AG04449 (cell line): ENCODE measurements at places on chromosomes 11 and 22.

DNA sequence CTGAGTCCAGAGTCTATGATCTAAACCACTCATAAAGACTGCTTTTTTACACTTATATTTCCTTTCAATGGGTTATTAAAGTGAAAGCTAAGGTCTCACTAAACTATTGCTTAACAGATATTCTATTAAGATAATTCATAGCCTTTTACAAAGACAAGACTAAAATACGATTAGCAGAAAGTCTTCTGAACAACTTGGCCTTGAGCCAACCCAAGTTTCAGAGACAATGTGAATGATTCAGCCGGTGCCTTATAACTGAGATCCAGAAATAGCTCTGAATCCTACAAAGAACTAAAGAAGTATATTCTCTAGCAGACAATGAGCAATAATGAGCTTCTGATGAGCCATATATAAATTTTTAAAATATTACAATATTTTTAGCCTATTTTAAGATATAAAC is 41.5 kb upstream of the CARD18 start:
- no peak for DNase-seq

DNA sequence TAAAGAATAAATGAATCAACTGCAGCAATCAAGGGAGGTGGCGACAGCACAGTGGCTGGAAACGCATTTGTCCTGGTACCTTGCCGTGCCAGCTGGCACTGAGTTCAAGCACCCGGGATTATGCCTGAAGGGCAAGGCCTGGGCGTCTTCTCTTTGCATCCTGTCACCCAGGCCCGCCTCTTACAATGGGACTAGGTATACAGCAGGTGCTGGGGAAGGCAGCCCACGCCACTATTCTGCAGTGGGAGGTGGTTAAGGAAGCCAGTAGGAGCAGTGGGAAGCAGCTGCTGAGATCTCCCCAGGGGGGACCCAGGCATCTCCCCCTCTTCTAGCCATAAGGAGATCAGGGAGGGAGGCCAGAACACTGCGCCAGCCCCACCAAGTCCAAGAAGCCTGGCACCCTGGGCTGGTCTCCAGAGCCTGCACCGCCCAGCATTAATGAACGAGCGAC is 15.3 kb upstream of the BAIAP2L2 start:
- no peak for DNase-seq

DNA sequence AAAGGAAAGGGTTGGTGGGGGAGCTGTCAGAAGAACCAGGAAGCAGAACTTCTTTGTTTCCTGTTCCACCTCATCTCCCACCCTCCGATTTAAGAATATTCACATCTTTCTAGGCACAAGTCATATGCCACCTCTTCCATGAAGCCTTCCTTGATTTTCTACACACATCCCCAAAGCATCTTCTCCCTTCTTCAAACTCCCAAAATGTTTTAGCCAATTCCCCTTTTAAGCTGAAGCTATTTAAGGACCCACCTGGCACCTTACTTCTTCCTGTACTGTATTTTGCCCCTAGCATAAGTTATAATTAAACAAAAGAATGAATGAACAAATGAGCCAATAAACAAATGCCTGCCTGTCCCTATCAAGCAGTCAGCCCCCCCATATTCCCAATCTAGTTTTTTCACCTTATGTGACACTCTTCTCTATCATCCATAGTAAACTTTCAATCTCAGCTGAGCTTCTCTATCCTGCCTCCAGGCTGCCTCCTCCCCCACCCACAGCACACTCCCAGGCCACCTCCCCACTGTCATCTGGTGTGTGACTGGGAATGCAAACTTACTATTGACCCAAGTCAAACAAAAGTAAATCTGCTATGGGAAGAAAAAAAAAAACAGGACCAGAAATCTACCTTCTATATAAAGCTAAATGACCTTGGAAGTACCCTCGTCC is 3.9 kb downstream of the TNKS1BP1 start:
- DNase-seq = no peak

DNA sequence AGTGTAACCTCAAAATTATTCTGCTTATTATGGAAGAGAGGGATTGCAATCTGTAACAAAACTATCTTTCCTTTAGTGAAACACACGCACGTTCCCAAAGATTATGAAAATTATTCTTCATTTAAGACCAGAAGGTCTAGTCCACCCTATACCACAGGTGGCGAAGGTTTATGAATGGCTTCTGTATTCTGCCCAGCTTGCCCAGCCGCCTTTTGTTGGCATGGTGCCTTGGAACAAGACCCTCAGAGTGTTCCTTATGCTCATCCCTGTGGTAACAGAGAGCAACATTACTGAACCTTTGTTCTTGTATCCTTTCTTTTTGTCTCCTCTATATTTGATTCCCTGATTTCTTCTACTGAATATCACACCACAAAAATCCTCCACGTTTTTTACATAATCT is 116.4 kb downstream of the FAR1 start:
- no peak for DNase-seq

- DNase-seq = no peak
Measured at GRCh38 chr11:26048271-26048670, 283.7 kb upstream of the ANO3 start.

DNA sequence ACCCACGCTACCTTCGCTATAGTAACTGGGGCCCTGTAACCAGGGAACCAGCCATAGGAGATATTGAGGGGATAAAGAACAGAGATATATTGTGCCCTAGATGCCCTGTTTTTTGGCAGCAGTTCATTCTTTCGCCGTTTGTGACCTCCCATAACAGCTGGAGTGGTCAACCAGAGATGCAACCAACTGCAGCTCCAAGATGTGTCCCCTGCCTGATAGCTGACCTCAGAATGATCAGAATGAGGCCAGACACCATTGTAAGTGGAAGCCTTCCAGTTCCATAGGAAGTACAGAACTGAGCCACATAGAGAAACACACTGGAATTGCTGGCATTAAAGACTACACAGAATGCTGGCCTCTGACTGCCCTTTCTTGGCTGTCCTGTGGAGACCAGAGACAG is 39.2 kb downstream of the P4HA3 start:
- DNase-seq = no peak

DNA sequence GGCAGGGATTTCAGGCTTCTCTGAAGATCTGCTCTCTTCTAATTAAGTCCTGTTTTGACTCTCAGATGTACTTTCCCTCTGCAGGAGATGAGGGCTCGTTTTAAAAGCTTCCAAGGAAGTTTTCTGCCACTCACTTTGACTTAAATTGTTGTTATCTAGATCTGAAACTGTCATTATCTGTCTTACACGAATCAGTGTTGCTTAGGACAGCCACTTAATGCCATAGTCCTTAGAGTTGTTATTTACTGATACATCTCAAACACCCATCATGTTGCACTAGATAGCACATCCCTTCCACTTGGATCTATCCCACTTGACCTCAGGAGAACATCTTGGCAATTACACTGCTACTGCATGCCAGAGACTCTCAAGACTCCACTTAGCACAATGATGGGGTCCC is 86.9 kb upstream of the FAT3 start:
- DNase-seq = no peak

- DNase-seq = no peak
Measured at GRCh38 chr11:115740324-115740723, 236.1 kb upstream of the CADM1 start.

DNA sequence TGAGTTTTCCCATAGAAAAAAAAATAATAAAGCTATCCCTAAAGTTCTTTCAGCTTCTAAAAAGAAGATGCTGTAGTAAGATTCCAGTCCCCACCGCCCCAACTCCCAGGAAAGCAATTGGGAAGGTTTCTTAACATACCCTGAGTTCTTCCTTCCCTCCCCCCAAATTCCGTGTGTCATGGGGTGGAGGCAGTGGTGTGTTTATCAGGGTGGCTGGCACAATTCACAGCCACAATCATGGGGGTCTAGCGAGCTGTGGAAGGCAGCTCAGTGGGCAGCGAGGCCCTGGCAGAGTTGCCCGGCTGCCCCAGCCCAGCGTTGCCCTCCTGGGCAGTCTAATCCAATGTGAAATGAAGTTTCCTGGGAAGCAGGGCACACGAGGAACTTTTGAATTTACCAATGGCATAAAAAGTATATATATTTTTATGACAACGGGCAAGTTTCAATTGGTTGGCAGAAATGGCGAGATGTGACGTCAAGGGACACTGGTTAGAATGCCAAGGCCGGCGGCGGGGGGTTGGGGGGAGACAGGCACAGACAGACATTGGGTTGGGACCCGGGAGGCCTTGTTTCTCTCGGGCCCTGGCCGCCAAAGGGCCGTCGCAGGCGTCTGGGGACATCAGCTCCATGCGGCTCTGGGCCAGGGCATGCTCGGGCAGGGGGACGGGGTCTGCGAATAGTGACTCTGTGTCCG is 80.7 kb upstream of the PPARA start:
- DNase-seq = peak; percentile 78

- DNase-seq = no peak
Measured at GRCh38 chr11:48025984-48026340, 45.6 kb downstream of the PTPRJ start.

- no peak for DNase-seq
Measured at GRCh38 chr11:106017093-106017492, 4.9 kb downstream of the MSANTD4 start.

- DNase-seq = no peak
Measured at GRCh38 chr11:64711138-64711955, 11.7 kb downstream of the NRXN2 start.

DNA sequence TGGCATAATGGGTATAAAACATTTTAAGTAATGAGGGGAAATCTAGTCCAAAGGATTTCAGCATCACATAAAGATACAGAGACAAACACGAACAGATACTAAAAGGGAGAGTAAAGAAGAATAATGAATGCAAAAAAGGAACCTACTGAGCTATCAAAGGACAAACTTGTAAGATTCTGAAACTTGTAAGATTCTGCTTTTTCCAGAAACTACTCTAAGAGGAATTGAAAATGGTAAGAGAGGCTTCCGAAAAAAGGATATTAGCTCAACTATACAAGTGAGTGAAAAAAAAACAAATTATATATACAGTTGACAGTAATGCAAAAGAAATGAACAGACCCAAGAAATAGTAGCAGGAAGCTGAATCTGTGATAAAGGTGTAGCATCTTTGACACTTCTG is 37.7 kb downstream of the POLD3 start:
- DNase-seq = no peak

DNA sequence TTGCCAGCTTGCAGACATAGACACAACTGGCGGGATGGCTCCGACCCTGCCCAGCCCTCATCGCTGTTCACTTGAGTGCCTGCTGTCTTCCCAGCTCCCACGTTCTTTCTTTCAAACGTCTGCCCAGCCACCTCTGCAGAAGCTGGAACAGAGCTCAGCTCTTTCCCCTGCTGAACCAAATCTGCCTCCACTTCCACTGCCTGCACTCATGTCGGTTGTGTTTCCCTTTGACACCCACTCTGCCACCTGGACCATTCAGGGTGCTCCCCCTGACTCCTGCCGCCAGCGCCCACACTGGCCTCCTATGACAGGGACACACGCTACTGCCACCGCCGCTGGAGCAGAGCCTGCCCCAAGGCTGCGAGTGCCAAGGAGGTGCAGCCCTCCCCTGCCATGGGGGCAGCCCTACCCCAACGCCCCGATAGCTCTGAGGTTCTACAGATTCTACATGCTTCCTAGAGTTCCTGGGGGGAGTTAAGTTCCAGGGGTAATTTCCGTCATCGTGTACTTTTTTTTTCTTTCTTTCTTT is 37.9 kb downstream of the TST start:
- DNase-seq = no peak

- no peak for DNase-seq
Measured at GRCh38 chr11:120899720-120900119, 124.2 kb upstream of the TBCEL start.

DNA sequence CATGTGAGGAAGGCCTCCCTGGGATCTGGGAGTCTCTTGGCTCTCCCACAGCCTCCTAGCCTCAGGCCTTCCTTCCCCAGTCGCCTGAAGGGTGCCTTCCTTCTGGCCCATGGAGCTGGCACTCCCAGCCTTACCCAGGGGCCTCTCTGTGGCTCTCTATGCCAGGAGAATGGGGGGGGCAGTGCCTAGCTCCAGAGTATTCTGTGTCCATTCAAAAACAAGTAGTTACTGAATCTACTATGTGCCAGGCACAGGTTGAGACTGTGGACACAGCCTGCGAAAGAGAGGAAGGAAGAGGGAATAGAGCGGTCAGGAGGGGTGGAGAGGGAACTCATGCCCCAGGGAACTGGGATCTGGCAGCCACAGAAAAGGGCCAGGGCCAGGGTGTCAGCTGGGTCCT is 2.7 kb upstream of the PLA2G3 start:
- DNase-seq = no peak

GRCh38 chr11:128814856-128815705 is 52.0 kb downstream of the KCNJ1 start:
- peak; percentile 85 for DNase-seq

GRCh38 chr11:83521647-83522596 is 235.8 kb upstream of the CCDC90B start:
- no peak for DNase-seq

GRCh38 chr11:1827095-1827813 is 7.5 kb upstream of the SYT8 start:
- DNase-seq = peak; percentile 53

DNA sequence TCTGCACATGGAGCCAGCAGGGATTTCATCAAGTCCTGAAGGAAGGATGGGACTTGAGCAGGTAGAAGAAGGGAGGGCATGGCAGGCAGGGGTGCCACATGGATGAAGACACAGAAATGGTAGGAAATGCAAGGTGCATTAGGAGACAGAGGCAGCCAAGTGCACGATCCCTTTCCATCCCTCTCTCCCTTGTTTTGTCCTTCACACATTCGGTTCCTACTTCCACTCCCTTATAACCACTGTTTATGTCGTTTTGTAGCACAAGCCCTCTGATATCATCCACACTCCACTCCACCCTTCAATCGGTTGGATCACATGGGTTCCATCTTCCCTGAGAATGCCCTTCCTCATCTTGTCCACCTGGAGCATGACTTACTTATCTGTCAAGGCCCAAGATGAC is 35.2 kb downstream of the IFT27 start:
- DNase-seq = no peak

DNA sequence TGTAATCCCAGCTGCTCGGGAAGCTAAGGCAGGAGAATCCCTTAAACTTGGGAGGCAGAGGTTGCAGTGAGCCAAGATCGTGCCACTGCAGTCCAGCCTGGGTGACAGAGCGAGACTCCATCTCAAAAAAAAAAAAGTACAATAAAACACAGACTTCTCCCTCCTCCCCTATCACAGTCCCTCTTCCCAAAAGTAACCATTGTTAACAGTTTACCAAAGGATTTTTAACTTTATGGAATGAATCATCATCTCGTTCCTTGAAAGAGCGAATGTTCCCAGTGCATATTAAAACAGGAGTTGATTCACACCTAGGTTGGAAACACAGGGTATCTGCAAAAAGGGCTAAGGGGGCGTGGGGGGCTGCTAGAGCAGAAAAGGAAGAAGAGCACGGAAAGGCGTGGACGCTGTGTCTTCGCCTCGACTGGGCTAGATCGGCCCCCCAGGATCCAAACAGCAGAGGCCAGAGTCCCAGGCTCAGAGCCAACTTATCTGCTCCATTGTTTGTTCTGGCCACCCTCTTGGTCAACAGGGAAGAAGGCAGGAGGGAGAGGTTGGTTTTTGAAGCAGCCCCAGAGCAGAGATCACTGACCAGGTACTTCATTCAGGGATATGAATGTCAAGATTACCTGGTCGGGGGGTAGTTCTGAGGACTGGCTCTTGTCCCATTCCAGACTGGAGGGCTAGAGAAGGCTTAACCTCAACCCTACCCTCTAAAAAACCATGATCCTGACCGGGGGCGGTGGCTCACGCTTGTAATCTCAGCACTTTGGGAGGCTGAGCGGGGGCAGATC is 2.1 kb upstream of the AHNAK start:
- DNase-seq = no peak

- no peak for DNase-seq
Measured at GRCh38 chr11:132539590-132540368, 992.5 kb downstream of the OPCML start.
